ENCODE measurements at places on chromosomes 4 and X. TPM values are rescaled to one million over a fixed set of nuclear protein-coding genes. Genes with fewer than 3 reads are reported as not detected.

GRCh38 chr4:76384052-76384451 lies 36.9 kb downstream of the CCDC158 start:
- DNase-seq, result no peak

DNA sequence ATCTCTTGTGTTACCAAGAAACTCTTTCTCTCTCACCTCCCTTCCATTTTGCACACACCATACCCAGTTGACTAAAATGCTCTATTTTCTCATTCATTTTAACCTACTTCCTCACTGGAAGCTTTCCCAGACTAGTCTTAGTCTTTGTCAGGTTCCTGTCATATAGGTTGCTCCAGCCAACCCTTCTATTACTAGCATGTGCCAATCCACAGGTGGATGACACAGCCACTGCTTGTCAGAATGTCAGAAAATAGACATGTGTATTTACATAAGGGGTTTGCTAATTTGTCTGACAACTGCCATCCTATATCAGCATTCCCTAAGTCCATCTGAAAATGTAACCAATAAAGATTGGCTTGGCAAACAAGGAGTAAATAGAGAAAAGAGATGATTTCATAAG lies 239.2 kb upstream of the SMIM31 start:
- no peak for DNase-seq

TEC gene
- total RNA-seq, result 6.6 TPM

WAS gene
- 0.22 TPM for total RNA-seq

RIBC1 gene
- total RNA-seq, result 2.2 TPM

All from PC-9 (cell line).